ENCODE measurements at places on chromosomes 2 and 18.
A peak's percentile ranks its signal among the peaks of the same experiment; 100 is the strongest.

DNA sequence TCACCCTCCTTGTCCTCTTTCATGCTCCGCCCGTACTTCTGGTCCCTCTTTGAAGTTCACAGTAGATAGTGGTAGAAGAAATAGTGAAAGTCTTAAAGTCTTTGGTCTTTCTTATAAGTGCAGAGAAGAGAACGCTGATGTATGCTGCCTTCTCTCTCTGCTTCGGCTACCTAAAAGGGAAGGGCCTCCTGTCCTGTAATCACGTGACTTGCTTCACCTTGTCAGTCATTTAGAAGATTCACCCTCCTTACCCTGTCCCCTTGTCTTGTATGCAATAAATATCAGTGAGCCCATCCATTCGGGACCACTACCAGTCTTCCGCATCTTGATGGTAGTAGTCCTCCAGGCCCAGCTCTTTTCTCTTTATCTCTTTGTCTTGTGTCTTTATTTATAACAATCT, 144.6 kb downstream of the ARL4C start:
- DNase-seq = no peak

- DNase-seq = peak; percentile 25
Measured at GRCh38 chr2:136765256-136766072, at the start of gene THSD7B. Gene THSD7B, plus strand, starts transcription at chr2:136765545. Its CDS starts 116,634 bp downstream, at chr2:136882179.

- DNase-seq = no peak
Measured at GRCh38 chr2:195450552-195451113, 206.4 kb upstream of the SLC39A10 start.

DNA sequence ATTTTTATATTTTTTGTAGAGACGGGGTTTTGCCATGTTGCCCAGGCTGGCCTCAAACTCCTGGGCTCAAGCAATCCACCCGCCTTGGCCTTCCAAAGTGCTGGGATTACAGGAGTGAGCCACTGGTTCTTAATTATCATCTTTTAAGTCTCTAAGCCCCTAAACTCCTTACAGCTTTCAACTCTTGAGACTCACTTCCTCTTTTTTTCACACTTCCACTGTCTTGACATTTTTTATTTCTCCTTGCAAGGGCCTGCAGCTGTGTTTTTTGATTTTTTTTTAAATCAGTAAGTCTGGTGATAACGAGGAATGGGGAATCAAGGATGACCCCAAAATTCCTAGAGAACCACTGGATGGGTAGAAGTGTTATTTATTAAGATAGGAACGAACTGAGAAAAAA, 8.6 kb upstream of the ABCB11 start:
- DNase-seq = no peak

DNA sequence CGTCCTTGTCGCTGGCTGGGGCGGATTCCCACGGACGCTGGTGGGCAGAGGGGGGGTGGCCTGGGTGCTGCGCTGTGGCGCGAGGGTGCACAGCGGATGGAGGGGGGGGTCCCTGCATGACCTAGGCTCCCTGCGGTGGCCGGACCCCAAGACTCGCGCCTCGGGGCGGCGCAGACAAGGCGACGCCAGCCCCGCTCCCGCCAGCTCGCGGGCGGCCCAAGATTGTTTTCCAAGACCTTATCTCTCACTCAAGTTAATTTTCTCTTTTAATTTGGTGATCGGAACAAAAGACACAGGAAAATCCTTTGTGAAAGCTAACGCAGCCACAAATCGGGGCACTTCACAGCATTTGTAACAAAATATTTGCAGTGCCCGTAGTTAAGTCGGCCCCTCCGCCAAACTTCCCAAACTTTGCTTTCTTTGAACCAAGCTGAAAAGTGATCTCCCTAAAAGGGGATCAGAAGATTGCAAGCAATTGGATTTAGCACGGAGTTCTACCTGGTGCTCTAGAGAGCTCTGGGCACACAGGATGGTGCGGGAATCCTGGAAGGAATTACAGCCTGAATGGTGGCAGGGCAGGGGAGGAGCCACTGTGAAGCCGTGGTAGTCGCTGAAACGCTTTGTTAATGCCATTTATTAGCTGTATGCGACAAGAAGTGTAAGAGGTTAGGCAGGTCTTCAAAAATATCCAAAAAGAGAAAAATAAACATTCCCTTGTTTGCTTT, 4.8 kb upstream of the ID2 start:
- DNase-seq = no peak

DNA sequence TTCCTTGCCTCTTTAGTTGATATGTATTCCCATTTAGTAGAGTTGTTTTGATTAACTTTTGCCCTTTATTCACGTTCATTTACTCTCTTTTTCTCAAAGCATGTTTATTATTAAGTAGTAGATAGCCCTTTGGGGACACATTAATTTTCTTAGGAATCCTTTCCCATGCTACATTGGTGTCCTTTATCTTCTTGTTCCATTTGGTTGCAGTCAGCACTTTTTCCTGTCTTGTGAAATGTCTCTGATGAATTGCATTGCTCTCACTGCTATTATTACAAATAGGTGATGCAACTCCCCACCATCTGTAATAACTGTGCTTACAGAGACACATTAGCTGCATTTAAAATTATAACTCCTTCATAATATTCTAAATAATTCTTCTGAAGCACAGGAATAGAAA, 428.5 kb upstream of the CNTNAP5 start:
- DNase-seq = no peak

DNA sequence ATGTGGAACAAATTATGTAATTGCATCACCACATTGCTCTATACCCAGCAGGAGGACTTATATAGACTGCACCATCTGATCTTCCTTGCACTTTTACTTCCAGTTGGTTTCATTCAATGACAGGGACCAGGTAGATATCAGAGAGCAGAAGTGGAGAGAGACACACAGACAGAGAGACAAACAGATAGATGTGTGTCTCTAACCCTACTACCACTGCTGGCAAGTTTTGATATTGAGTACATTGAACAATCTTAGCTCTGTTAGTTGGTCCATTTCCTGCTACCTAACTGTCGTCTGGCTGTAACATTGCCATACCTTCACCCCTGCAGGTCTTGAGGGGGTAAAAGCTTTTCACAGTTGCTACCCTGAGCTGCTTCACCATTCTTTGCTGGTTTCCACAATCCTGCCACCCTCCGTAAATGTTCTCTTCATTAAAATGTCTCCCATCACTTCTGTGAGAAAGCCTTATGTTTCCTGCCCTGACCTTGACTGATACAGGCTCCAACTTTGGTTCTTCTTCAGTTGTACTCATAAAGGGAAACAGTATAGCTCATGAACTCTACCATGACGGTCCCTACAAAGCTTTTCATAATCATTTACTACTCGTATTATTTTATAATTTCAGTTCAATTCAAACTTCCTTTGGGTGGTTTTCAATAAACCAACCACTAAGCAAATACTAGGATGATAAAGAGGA, 62.3 kb upstream of the ITGA4 start:
- DNase-seq = no peak

DNA sequence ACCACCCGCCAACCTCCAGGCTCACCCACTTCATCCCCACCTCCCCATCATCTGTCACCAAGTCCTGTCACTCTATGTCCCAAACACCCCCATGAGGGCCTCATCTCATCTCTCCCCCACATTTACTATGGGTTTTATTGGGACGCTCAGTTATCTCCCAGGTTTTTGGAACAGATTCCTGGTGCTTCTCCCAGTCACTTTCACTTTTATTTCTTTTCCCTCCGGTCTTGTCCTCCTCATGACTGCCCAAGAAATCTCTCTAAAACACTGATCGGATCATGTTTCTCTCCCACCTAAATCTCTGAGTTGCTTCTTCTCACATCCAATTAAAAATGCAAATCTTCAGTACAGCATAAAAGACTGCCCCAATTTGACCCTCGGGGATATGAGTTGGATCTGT, 273.1 kb downstream of the PHLPP1 start:
- DNase-seq = no peak

GRCh38 chr18:5058768-5059695, 138.0 kb downstream of the AKAIN1 start:
- DNase-seq = no peak

GRCh38 chr2:181070119-181070835, 89.9 kb downstream of the UBE2E3 start:
- DNase-seq = no peak

DNA sequence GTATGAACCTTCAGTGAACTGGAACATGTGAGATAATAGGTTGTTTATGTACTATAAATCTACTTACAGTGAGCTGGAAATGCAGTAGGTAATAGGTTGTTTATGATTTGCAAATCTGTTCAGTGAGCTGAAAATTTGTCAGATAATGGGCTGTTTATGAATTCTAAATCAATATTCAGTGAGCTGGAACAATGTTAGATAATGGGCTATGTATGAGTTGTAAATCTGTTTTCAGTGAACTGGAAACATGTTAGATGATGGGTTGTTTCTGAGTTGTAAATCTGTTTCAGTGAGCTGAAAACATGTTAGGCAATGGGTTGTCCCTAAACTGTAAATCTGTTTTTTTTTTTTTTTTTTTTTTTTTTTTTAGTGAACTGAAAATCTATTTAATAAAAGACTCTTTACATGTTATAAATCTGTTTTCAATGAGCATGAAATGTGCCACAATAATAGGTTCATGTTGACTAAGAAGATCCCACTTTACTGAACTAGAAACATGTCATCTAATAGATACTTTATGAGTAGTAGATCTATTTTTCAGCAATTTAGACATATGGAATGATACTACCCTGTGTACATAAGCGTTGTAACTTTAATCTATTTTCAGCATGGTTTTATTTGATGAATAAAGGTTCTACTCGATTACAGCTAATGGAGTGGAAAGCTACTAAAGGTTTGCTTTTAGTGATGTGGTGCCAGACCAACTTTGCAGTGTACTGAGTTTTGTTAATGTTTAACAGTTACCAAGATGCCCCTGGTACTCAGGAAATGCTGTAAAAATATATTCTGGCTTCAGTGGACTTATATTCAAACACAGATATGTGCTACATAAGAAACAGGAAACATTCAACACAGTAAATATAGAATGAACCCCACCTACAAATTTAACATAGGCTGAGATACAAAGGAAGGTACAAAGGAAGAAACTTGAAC, 1471.8 kb downstream of the LRP1B start:
- no peak for DNase-seq

DNA sequence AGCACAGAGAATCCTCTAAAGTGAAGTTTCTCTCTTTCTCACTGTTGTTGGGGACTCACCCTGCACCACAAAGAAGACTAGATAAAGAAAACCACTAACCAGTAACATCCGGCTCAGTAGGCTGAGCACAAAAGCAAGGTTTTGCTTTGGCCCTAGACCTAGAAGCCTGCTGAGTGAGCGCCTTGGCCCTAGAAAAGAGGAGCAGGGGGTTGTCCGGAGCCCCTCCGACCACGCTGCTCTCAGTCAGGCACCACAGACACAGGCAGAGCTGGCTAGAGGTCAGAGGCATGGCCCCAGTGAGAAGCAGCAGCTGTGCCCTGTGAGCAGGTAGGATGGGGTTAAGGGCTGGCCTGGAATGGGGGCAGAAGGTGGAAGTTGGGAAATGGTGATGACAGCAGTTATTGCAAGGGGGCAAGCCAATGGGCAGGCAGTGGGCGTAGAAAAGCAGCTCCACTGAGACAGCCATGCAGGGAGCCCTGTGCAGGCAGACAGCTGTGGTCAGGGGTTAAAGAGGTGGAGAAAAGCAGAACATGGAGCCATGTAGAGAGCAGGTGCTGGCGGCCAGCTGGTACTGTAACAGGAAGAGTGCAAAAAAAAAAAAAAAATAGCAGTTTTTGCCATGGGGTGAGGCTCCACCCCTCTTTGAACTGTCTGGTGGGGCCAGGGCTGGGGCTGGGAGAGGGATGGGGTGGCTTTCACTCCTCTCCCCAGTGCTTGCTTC, 36.9 kb upstream of the SLC14A1 start:
- no peak for DNase-seq

DNA sequence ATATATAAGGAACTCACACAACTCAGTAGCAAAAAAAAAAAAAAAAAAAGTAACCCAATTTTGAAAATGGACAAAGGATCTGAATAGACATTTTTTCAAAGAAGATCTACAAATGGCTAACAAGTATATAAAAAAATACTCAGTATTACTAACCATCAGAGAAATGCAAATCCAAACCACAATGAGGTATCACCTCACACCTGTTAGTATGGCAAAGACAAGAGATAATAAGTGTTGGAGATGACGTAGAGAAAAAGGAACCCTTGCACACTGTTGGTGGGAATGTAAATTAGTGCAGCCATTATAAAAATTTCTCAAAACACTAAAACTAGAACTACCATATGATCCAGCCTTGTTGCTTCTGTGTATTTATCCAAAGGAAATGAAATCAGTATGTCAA, 5.8 kb upstream of the CNDP1 start:
- no peak for DNase-seq

DNA sequence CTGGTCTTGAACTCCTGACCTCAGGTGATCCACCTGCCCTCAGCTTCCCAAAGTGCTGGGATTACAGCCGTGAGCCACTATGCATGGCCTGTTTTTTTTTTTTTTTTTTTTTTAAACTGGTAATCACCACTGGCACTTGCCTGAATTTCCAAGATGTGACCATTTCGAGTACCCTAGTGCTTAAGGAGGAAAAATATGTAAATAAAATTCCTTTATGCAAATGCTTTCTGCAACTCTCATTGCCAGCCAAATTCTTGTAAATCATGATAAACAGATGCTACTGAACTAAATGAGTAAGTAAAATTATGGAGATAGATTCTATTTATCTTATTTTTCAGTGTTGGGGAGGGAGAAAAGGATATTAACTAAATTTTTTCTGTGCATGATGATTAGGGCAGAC, 18.6 kb downstream of the CDCA7 start:
- DNase-seq = no peak

DNA sequence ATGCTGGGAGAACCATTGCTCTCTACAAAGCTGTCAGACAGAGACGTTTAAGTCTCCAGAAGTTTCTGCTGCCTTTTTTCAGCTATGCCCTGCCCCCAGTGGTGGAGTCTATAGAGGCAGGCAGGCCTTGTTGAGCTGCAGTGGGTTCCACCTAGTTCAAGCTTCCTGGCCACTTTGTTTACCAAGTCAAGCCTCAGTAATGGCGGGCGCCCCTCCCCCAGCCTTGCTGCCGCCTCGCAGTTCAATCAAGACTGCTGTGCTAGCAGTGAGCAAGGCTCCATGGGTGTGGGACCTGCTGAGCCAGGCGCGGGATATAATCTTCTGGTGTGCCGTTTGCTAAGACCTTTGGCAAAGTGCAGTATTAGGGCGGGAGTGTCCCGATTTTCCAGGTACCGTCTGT, 52.7 kb upstream of the SCYGR2 start:
- no peak for DNase-seq

DNA sequence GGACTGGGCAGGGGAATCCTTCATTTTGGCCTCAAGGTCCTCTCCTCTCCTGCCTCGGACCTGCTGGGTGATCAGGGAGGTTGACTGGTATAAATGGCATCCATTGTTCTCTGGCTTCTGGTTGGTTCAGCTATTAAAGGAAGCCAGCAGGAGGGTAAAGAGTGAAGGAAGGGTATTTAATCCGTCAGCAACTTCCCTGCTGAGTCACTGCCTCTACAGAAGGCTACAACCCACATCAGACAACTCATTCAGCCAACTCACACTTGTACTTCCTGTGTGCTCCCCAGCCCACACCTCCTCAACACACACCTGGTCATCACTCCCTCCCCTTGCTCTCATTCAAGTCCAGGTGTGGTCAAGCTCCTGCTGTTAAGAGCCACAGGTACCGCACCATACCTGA, 68.3 kb upstream of the MRPS9 start:
- no peak for DNase-seq

All from D721Med (cell line).